Activated CD8-positive, alpha-beta memory T cell treated with anti-CD3 and anti-CD28 coated beads for 24 hours (primary cell): ENCODE measurements at places on chromosomes 1 and 21.

- no peak for DNase-seq
Observed at GRCh38 chr1:111593403-111594305, 25.9 kb upstream of the RAP1A start.

GRCh38 chr1:99232172-99232571, 32.1 kb upstream of the PLPPR4 start:
- no peak for DNase-seq

GRCh38 chr1:232634096-232634495, 4.2 kb upstream of the SIPA1L2 start:
- no peak for DNase-seq

GRCh38 chr21:19026911-19027310, 623.3 kb upstream of the TMPRSS15 start:
- no peak for DNase-seq

- DNase-seq, result no peak
Observed at GRCh38 chr1:204972426-204972825, 70.6 kb upstream of the CNTN2 start.

GRCh38 chr1:113396585-113396984, 6.3 kb downstream of the MAGI3 start:
- DNase-seq, result no peak

- no peak for DNase-seq
Observed at GRCh38 chr1:227779021-227779441, 36.4 kb upstream of the PRSS38 start.

DNA sequence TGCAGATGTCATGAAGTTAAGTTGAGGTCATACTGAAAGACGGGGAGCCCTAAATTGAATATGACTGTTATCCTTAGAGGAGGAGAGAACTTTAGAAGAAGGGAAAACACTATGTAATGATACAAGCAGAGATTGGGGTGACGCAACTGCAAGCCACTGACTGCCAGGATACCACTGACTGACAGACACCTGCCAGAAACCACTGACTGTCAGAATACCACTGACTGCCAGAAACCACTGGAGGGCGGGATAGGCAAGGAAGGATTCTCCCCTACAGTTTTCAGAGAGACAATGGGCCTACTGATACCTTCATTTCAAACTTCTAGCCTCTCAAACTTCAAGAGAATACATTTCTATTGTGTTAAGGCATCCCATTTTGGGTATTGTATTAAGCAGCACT, 388.7 kb downstream of the USH2A start:
- DNase-seq, result no peak

- no peak for DNase-seq
Observed at GRCh38 chr1:232579466-232579865, 50.5 kb downstream of the SIPA1L2 start.

- no peak for DNase-seq
Observed at GRCh38 chr1:79501153-79501552, 494.6 kb upstream of the ADGRL4 start.

GRCh38 chr1:37746806-37747205, 18.1 kb downstream of the EPHA10 start:
- DNase-seq, result no peak

DNA sequence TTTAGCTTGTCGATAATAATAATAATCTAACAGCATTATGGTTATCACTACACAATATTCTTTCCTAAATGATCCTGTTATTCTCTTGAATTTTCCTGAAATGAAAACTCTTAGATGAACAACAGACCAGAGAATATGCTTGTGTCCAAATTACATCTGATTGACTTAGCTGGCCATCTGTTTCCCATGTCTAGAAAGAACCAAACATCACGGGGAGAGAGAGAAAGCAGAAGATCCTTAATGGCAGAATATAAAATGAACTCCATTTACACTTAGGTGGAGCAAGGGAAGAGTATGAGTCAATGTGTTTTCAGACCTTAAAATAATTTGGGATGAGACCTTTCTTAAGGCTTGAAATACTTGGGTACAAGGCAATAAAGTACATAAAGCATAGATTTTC, 162.2 kb downstream of the DSCAM start:
- DNase-seq, result no peak

- DNase-seq, result no peak
Observed at GRCh38 chr21:43929217-43929971, 64.4 kb downstream of the AGPAT3 start.
